ENCODE measurements at places on chromosomes 4 and X.

- DNase-seq: no peak
Measured at GRCh38 chrX:68238568-68238967, 194.7 kb downstream of the OPHN1 start.

DNA sequence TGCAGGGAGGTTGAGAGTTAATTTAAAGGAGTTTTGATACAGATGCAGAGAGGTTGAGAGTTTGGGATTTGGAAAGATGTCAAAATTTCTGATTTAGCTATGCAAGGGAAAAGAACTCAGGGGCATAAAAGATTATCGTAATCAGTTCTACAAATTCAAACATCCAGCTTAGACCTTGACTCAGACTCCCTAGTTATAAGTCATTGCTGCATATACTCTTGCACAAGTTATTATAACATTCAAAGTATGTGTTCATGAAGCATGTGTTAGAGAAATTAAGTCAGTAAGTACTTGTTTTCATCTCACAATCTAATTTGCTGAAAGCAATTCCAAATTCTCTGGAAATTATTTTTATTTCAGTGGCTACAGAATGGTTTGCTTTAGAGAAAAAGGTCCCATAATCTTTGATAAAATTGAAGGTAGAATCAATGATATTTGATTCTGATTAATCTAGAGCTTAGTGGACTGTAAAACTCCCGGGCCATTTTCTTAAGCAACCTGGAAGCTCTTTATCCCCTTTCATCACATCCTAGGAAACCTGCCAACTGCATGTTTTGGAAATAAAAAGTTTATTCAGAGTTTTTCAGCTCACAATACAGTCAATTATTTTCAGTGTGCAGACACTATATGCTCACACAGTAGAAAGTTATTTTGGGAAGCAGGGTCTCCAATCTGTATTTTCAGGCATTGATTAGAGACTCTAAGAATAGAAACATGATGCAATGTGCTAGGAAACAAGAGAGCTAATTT, 132.9 kb upstream of the SPANXC start:
- no peak for DNase-seq

GRCh38 chrX:136143711-136144110, 3.6 kb upstream of the FHL1 start:
- no peak for DNase-seq

GRCh38 chr4:138113819-138114400, 128.2 kb downstream of the SLC7A11 start:
- no peak for DNase-seq

DNA sequence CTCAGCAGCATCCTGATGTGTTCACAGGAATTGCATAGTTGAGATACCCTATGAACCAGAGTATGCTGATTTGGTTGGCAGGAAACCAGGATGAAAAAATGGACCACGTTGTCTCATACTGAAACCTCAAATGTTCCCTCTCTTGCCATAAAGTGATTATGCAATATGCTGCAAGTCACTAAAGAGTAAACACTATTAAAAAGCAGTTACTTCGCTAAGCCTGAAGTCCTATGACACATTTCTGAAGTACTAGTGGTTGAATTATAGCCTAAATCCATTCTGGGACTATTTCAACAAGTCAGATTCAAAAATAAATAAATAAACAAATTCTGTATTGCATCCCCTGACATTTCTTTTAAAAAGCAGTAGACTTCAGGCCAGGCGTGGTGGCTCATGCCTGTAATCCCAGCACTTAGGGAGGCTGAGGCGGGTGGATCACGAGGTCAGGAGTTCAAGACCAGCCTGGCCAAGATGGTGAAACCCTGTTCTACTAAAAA, 106.0 kb upstream of the NAP1L5 start:
- peak; percentile 47 for DNase-seq

- no peak for DNase-seq
Measured at GRCh38 chrX:77658886-77659285, 127.1 kb downstream of the ATRX start.

GRCh38 chr4:81085291-81085690, 54.8 kb downstream of the BMP3 start:
- DNase-seq: no peak

- DNase-seq: peak; percentile 34
Measured at GRCh38 chr4:169079942-169080827, 70.1 kb upstream of the CBR4 start.

DNA sequence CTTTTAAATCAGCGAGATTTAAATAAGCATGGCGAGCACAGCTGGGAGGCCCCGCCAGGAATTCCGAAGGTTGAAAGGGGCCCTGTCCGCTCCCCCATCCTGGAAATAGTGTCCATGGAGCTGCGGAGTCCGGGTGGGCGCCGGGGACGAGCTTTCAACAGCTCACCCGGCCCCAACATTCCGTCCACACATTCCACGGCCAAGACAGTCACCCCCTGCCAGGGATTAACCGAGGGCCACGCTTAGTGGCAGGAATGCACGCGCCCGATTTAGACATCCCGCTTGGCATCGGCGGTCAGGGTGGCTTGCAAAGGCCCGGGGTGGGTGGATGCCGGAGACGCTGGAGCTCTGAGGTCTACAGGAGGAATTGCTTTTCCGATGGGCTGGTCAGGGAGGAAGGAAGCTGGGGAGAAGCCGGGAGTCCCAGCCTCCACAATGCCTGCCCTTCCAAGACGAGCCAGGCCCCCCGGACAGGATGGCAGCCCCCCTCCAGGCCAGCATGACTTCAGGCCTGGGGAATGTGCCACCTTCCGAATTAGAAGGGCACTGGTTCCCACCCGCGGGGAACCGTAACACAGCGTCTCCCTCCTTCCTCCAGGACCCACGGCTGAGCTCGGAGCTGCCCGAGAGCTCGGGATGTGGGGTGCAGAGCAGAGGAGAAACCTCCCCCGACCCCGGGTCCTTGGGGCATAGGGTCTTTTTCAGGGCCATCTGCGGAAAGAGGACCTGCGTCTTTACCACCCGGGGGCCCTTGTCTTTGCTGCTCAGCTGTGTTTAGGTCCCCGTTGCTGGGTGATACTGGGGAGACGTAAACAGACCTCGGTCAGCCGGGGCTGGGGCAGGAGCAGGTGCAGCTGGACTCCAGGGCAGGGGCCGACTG, 26.9 kb upstream of the PPP2R3B start:
- DNase-seq: peak; percentile 86

- no peak for DNase-seq
Measured at GRCh38 chrX:9146657-9147056, 112.7 kb upstream of the FAM9B start.

DNA sequence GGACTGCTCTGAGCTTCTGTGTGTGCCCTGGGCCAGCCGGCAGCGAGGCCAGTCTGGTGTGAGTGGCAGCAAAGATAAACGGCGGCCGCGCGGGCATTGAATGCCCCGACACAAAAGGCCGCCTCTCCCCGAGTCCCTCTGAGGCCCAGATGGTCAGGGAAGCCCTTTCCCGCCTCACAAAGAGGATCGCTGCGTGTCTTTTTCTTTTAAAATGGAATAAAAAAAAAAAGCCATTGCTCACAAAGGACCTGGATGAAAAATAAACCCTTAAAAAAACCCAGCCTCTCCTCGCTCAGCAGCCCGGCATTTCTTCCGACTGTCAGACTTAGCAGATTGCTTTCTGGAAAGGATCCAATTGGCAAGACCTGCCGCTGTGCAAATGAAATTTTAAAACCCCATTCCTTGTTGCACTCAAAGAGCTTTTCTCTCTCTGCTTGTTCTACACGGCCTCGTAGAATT, 578.7 kb downstream of the BCOR start:
- peak; percentile 60 for DNase-seq

GRCh38 chrX:15299941-15300851, 15.2 kb downstream of the ASB11 start:
- no peak for DNase-seq

DNA sequence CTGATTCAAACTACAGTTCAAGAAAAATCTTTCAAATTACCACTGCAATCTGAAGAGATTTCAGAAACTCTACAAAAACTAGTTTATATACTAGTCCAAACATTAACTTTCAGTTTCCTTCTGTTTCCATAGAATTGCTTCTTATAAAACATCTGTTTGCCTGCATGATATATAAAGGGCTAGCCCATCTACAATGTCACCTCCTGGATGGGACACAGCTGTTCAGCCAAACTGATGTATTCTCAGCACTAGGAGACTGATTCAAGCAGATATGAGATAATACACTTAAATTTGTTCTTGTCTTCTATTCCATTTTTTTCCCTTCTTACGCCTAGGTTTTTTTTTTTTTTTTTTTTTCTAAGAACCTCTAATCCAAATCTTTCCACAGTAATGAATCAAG, 1569.7 kb upstream of the IGFBP7 start:
- no peak for DNase-seq

DNA sequence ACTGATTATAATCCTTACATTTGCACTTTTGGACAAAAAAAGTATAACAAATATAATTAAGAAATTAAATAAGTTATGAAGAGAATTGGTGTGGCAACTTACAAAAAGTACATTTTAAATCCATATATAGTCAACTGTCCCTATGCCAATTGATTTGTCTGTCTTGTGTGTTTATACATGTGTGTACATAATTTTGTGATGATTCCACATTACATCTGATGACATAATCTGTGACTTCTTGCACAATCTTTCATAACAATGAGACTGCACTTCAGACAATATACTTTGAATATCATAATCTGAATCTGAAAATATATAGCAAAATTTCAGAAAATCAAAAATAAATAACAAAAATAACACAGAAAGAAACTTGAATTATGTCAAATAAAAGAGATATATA, 953.4 kb downstream of the FAT4 start:
- DNase-seq: no peak
